ENCODE measurements at places on chromosomes 6 and 20.

- no peak for DNase-seq
Measured at GRCh38 chr6:42530296-42530695, 33.5 kb upstream of the UBR2 start.

- DNase-seq = no peak
Measured at GRCh38 chr6:104404377-104404776, 455.3 kb downstream of the HACE1 start.

DNA sequence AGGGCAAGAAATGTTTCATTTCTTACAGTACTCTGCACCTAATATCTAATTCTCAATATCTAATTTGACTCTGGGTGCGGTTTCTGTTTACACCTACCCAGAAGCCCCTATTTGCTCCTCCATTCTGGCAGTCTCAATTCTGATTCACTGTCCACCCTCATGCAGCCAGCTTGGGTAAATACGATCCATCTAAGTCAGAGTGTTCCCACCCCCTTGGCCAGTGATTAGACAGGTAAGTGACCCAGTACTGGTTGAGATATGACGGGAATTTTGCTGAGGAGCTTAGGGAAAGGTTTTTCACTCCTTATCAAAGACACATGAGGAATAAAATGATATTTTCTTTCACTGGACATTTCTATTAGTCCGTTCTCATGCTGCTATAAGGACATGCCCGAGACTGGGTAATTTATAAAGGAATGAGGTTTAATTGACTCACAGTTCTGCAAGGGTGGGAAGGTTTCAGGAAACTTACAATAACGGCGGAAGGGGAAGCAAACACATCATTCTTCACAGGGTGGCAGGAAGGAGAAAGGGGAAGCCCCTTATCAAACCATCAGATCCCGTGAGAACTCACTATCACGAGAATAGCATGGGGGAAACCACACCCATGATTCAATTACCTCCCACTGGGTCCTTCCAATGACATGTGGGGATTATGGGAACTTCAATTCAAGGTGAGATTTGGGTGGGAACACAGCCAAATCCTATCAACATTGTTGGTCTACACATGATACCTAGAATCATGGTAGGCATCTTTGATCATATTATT lies 29.4 kb downstream of the GLO1 start:
- DNase-seq = peak; percentile 17

- no peak for DNase-seq
Measured at GRCh38 chr6:106693418-106693817, 64.0 kb downstream of the QRSL1 start.
